ENCODE measurements at places on chromosomes 6 and 20.

GRCh38 chr6:130615816-130616215, 211.4 kb upstream of the SMLR1 start:
- DNase-seq = no peak

DNA sequence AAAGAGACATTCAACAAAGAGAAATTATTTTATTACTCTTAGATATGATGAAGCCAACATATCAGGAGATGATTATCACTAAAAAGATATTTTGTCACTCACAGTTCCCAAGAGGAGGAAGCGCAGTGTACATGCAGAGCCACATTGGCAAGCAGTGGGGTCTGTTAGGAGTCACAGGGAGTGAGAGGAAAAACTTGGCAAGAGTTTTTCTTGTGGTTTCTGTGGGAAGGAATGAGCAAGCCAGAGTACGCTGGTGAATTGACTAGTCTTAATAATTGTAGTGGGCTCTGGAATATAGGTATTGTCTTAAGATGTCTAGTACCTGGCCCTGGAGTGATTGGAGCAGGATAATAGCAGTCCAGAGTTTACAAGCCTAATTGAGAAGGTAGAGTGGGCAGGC, 1095.2 kb downstream of the GRIK2 start:
- no peak for DNase-seq

GRCh38 chr20:58523971-58524315, 8.7 kb upstream of the APCDD1L start:
- DNase-seq = no peak

- no peak for DNase-seq
Observed at GRCh38 chr6:148166339-148166968, 176.2 kb upstream of the SASH1 start.

DNA sequence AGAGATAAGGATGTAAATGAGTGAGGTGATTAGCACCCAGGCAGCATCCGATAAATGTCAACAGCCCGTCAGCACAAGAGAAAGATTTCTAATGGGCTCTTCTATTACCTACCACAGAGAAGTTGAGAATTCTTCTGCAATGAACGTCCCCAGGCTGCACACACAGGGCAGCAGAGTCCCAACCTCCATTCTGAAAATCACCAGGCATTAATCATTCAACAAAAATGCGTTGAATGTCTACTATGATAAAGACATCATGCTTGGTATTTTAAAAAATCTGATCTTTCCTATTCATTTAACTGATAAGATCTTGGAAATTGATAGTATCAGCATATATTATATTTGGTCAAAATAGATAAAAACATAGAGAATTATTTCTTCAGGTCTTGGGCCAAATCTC, 59.5 kb upstream of the VGLL2 start:
- no peak for DNase-seq

DNA sequence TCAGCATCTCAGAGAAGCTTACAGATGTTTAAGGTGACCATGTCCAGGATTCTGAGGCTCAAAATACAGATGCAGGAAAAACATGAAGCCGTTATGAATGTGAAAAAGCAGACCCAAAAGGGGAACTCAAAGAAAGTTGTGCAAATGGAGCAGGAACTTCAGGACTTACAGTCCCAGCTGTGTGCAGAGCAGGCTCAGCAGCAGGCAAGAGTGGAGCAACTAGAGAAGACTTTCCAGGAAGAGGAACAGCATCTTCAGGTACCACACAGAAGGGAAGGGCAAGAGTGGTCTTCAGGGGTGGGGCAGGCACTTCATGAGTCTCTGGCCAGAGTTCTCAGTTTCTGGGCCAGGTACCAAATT, 15.2 kb downstream of the RNF8 start:
- no peak for DNase-seq

GRCh38 chr6:170139531-170139930, 151.3 kb downstream of the DLL1 start:
- DNase-seq = peak; percentile 43

- no peak for DNase-seq
Observed at GRCh38 chr6:124741341-124741740, 220.9 kb upstream of the RNF217 start.

DNA sequence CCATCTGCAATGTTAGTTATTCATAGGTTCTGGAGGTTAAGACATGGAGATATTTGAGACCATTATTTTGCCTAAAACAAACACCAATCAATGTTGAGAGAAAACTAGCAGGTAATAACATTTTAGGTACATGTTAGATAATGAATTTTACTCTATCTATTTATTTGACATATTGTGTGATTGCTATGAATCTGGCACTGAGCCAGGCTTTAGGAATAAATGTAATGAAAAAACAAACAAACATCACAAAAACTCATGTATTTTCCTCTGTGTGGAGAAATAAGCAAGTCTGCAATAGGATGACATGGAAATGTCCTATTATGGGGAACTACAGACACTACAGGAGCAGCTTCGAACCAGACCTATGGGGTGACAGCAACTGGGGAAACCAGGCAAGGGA, 57.8 kb downstream of the OPN5 start:
- DNase-seq = no peak

- DNase-seq = no peak
Observed at GRCh38 chr6:119749335-119749734, 399.8 kb upstream of the MAN1A1 start.

GRCh38 chr20:25549172-25549773, 36.1 kb downstream of the NINL start:
- no peak for DNase-seq

DNA sequence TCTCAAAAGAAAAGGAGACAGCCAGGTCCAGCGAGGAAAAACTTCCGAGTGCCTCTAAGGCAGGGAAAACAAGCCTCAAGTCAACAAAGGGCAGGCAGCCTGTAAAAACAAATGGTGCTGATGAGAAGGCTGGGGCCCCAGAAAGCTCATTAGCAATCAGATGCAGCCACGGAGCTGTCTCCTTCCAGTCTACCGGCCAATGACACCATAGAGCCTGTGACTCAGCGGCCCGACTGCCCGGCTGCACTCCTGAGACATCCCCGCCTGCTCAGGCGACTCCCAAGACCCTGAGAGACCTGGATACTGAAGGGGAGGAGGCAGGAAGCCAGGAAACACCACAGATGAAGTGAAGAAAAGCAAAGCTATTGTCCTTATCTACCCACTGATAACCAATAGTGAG, 120.1 kb upstream of the HDDC2 start:
- DNase-seq = no peak

- no peak for DNase-seq
Observed at GRCh38 chr6:162372106-162372505, 355.5 kb downstream of the PRKN start.
